ENCODE measurements at places on chromosomes 1 and 21.

DNA sequence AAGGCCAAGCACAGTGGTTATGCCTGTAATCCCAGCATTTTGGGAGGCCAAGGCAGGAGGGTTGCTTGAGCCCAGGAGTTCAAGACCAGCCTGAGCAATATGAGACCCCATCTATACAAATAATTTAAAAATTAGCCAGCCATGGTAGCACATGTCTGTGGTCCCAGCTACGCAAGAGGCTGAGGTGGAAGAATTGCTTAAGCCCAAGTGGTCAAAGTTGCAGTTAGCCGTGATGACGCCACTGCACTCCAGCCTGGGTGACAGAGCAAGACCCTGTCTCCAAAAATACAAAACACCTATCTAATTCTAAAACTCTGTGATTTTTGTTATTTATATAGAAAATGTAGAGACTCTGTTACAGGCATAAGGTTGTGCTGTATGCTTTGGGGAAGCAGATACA is 44.2 kb upstream of the ZYG11A start:
- peak; percentile 28 for DNase-seq

DNA sequence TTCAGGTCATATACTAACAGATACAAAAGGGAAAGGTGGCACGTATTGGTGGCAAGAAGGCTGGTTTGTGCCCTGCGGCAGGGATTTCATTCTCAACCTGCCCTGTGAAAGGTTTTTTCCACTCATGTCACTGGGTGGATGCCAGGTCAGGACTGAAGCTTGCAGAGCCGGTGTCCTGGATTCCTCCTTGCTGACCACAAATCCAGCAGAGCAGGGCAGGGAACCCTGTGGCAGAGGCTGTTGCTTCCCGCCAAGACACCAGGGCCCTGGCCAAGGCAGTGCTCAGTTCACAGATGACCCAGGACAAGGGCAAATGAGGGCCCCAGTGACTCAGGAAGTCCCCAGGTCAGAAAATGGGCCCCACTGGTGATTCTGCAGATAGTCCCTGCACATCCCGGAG is 16.4 kb downstream of the BSND start:
- no peak for DNase-seq

- DNase-seq, result peak; percentile 83
Observed at GRCh38 chr1:45010855-45011811, at the start of gene HECTD3. HECTD3 (minus strand) TSS chr1:45011324; CDS start chr1:45011257, 67 bp downstream.

GRCh38 chr1:182651339-182651724 is 33.1 kb downstream of the RGS8 start:
- no peak for DNase-seq

DNA sequence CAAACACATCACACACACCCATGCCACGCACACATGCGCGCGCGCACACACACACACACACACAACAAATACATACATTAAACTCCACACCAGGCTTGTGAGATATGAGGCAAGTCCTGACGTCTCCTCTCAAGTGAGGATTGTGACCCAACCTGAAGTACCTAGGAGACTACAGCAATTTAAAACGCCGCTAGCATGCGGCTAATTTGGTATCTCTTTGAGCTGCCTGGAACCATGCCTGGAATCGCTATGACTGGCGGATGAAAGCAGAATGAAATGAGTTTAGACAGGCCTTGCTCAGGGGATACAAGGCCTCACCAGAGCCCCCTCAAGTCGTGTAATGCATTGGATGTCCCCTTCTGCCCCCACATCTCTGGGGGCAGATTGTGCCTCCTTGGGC is 1.6 kb upstream of the RAB7B start:
- no peak for DNase-seq

- DNase-seq, result no peak
Observed at GRCh38 chr1:26041978-26042377, 3.9 kb downstream of the SLC30A2 start.

DNA sequence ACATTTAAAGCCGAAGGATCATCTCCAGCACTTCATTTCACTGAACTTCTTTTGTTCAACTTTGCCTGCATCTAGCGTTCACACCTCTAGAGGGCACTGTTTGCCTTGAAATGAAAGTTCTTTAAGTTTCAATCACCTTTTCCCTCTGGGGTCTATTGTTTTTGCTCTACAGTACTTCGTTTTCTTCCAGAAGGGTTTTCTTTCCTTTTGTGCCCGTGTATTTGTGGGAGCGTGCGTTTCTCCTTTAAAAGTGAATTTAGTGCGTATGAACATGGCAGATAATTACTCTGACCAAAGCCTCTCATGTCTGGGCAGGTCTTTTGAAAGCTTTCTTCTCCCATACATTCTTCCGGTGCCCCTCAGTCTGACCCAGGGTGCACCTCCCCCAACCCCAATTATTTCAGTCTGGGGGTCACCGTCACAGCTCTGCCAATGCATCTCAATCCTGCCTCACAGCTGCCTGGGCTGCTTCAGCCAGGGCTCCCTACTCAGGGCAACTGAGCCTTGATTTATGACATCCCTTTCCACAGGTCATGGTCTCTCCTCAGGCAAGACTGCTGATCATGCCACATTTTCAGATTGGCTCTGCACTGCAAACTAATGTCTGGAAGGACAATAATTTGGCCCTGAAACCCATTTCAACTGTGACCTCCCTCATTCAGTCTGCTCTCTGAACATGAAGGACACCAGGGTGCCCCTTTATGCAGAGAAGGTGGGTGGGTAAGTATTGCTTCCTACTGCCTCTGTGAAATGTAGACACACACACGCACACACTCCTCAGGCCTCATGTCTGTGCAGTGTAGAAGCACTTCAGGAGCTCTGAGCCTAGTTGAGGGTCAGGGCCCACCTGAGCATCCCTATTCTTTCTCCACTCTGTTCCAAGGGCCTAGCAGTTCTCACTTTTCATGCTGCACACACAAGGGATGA is 88.6 kb downstream of the NUF2 start:
- peak; percentile 56 for DNase-seq

GRCh38 chr1:20787840-20788795 is 1.0 kb upstream of the HP1BP3 start:
- DNase-seq, result peak; percentile 89

DNA sequence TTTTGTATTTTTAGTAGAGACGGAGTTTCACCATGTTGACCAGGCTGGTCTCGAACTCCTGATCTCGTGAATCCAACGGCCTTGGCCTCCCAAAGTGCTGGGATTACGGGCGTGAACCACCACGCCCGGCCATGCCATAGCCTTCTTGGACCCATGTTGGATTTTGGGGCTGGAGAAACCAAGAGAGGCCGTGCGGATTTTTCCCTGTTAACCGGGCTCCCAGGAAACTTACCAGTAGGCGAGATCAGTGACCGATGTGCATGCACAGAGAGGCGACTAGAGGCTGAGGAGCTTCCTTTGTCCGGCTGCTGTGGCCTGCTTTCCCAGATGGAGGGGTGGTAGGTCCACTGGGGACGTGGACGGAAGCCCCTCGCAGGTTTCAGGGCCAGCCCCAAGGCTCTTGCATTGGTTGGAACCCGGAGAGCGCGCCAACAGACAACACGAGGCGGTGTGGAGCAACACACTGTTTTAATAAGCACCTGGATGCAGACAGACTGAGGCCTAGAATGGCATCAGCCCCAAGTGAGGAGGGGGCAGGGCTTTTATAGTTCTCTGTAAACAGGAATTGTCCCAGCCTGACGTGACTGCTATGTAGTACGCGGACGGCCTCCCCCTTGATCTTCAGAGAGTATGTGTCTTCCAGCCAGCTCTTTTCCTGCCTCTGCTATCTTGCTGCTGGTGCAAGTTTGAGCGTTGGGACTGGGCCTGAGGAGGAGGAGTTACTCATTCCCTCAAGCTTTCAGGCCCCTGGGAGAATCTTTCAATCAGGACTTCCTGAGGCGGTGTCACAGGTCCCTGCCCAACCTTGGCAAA is at the start of gene ERVH48-1:
Gene ERVH48-1, minus strand, starts transcription at position 517 of the 813 bp plus-strand sequence. CDS start 6,624 bp downstream, outside the sequence.
- peak; percentile 58 for DNase-seq

- DNase-seq, result no peak
Observed at GRCh38 chr1:227273557-227273956, 44.7 kb downstream of the CDC42BPA start.

GRCh38 chr1:42983693-42984092 is 25.0 kb upstream of the SLC2A1 start:
- no peak for DNase-seq

DNA sequence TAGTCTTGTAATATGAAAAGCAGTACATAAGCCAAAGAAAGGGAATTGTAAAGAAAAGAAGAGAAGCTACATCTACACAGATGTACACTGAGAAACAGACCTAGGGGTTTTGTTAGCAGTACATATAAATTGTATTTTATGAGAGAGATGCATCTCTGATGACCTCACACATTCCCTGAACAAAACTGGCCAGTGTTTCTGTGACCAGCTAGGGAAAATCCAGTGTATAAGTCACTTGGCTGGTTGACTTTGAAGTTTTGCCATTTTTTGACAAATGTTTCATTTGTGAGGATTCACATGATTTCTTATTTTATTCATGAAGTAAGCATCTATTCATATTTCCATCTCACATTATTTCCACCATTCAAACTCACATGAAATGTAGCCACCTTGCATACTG is 28.3 kb upstream of the DYNLT5 start:
- no peak for DNase-seq

- no peak for DNase-seq
Observed at GRCh38 chr1:41399145-41399795, 38.0 kb downstream of the FOXO6 start.

Data from mesenchymal stem cell (in vitro differentiated cells and primary cell).